CD4-positive, alpha-beta T cell treated with Interferon gamma for 1 hour (primary cell): ENCODE measurements at places on chromosomes 12 and 14.

DNA sequence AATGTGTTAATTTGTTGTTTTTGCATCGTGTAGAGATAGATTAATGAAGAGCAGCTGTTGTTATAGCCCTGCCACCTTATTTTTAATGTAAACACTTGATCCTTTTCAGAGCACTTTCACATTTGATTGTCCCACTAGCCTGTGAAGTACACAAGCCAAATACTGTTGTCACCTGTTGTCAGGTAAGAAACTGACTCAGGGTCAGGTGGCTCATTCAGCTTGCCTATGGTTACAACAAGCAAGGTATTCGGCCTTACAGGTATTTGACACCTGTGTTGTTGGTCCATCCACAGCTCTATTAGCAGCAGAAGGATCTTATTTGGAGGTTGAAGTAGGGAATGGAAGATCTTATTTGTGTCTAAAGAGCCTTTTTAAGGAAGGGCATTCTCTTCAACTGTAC is 108.9 kb downstream of the GPR135 start:
- DNase-seq: no peak

GRCh38 chr12:102992297-102992696 is 34.8 kb downstream of the ASCL1 start:
- DNase-seq: no peak

- no peak for DNase-seq
Observed at GRCh38 chr12:52149651-52150241, 42.1 kb downstream of the KRT80 start.

- no peak for DNase-seq
Observed at GRCh38 chr14:77579065-77579464, 37.4 kb downstream of the SPTLC2 start.

GRCh38 chr12:111035578-111036301 is 115.4 kb upstream of the MYL2 start:
- no peak for DNase-seq

DNA sequence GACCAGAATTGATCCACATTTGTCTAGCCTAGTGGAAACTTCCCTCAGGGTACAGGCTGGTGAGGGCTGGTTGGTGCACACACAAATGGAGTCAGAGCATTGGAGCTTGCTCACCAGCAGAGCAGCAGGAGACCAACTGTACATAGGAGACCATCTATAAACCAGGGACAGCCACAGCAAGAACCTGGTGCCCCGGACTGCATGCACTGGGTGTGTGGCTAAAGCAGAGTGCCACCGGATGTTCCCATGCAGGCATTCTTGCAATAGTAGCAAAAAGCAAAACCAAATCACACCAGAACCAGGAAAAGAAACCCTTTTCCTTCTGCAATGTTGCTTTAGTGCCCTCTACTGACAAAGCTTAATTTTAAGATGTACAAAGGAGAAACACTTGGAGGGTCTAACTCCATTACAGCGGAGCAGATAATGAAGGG is 136.4 kb downstream of the MDGA2 start:
- no peak for DNase-seq

DNA sequence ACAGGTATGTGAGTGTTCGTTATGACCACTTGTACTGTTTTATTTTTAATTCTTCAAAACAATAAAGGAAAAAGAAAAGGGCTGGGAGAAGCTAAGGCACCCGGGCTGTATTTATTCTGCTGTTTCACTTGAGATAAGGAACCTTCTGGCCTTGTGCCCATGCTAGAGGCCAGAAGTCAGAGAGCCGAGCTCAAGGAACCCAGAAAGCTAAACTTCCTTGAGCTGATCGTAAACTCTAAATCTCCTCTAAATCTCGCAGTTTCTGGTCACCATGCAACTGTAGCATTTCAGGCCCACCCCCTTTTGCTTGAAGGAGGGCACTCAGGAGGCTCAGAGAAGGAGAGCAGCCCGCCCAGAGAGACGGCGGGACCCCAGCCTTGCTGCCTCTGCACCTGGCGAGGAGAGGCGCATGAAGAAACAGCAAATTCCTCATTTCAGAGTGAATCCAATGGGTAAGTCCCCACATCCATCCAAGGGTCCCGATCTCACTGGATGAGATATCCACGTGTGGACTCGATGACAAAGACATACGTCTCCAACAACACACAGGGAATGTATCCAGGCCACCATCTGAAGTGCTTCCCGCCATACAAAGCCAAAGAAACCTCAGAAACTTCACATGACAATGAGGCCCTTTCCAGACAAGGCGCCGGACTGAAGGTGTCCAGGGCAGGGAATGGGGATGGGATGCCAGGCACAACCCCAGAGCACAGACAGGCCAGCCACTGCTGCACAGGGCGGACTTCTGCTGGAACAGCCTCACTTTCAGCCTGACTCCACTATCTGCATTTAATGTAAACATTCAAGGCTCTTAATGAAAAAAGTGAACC is 14.6 kb downstream of the CCDC88C start:
- no peak for DNase-seq

- DNase-seq: no peak
Observed at GRCh38 chr12:123056709-123057108, 76.2 kb downstream of the ARL6IP4 start.

DNA sequence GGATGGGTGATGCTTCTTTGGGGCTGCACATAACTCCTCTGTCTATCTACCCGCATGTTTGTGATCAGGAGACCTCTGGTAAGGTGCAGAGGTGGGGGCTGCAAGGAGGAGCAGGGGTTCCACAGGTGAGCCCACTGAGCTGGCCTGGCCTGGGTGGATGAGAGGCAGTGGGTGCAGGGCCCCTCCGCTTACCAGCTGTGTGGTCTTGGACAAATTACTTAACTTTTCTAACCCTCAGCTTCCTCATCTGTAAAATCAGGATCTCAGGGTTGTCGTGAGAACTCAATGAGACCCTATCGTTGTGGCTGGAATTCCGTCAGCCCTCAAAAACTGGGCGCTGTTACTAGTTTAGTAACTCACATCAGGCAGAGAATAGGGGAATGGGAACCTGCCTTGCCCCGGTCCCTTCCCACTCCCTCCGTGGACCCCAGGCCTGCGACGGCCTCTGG is 7.5 kb downstream of the PTPN6 start:
- DNase-seq: no peak

- DNase-seq: no peak
Observed at GRCh38 chr12:13478650-13479181, 282.2 kb downstream of the EMP1 start.

GRCh38 chr12:11953523-11953922 is 117.2 kb upstream of the BCL2L14 start:
- DNase-seq: no peak

- DNase-seq: peak; percentile 95
Observed at GRCh38 chr12:52032804-52033445, 18.3 kb upstream of the NR4A1 start.

DNA sequence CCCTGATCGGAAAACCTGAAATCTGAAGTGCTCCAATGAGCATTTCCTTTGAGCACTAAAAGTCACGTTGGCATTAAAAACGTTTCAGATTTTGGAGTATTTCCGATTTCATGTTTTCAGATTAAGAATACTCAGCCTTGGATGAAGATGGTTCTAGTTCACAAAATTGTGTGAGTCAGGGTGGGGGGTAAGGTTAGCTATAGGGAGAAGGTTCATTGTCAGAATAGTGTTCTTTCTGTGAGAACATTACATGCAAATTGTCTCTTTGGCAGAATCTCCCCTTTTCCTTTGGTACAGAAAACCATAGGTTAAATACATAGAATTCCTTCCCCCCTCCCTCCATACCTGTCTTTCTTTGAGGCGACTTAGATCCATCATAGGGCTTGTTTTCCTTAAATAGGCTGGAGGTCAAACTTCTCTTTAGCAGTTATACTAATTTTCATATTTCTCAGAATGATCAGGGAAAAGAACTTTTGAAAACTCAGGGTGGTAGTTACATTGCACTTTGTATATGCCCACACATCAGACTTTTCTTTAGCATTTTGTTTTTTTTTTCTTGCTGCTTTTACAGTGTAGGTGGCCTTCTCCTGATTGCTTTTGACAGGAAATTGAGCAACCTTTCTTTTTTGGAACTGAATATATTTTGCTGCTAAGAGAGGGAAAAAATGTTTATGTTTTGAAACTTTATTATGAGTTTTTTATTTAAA is 503.5 kb downstream of the PCNX1 start:
- no peak for DNase-seq

DNA sequence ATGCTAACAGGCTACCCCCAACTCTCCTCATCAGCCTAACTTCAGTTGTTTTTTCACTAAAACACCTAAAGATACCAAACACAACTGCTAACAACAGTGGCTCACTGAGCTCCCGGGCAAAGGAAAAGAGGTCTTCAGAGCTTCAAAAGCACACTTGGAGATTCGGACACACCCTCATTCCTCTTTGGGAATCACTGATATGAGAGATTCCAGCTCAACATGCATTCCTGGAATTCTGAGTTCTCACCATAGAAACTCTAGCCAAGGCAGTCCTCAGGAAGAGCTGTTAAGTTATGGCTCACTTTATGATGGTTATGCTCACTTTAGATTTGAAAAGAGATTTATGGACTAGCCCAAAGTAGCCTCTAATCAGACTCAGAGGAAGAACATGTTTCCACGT is 40.1 kb downstream of the STXBP6 start:
- no peak for DNase-seq

GRCh38 chr12:132617822-132618682 is 524 bp upstream of the P2RX2 start:
- no peak for DNase-seq

- DNase-seq: no peak
Observed at GRCh38 chr12:67026487-67027246, 242.5 kb upstream of the CAND1 start.

GRCh38 chr14:44720707-44721106 is 213.6 kb upstream of the FSCB start:
- DNase-seq: no peak

DNA sequence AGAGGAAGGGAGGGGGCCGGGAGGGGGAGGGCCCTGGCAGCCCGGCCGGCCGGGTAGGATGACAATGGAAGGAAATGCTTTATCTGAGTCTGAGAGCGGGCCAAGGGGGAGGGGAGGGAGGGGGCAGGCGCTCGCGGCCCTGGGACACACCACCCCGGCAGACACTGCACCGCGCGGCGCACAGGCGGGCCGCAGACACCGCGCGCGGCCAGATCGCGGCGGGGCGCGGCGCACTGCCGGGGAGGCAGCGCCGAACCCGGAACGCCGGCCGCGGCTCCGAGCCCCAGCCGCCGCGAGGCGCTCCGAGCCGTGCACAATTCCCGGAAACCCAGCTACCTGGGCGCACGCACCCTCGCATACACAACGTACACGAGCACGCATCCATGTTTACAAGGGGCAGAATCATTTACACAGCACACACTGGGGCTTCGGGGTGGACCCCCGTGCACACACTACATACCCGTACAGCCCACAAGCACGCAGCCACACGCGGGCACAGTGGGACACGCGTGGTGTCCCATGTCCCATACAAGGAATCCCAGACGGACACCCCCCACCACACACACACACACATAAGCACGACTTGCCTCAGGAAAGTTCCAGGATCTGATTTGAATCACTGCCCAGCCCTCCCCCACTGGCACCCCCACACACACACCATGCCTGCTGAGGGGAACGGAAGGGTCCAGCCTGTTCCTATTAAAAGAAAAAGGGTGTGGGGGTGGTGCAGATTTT is at the start of gene HDAC7:
TSS of gene HDAC7 (minus strand) at position 8 of the 735 bp plus-strand sequence. CDS start 118 bp downstream, outside the sequence.
- peak; percentile 76 for DNase-seq

GRCh38 chr12:9669019-9669326 is 540 bp upstream of the CLEC2D start:
- no peak for DNase-seq

DNA sequence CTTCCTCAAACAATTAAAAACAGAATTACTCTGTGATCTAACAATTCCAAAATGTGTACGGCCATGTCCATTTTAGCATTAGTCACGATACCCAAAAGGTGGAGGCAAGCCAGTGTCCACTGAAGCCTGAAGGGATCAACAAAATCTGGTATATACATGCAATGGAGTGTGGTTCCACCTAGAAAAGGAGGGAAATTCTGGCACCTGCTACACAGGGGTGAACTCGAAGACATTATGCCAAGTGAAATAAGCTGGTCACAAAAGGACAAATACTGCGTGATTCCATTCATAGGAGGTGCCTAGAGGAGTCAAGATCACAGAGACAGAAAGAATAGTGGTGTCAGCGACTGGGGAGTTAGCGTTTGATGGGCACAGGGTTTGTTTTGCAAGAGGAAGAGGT is 331.4 kb downstream of the MED13L start:
- DNase-seq: no peak
